ENCODE measurements at places on chromosomes 7 and 10.

DNA sequence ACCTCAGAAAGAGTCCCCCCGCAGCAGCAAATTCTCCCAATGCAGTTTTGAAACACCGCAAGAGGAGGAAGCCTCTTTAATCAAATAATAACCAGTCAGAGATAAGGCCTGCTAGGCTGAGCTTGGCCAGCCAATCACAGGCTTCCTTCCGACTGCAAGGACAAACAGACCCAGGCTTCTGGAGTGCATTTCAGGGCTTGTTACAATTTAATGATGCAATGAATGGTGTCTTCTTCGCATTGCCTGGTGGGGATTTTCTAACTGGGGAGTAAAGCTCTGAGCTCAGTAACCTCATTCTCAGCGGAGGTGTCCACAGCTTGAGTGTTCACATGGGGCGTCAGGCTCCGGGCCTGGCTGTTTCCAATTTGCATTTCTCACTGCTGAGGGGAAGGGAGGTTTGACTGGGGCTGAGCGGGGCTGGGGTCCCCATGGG, 31.8 kb upstream of the GPAM start:
- DNase-seq = peak; percentile 22

DNA sequence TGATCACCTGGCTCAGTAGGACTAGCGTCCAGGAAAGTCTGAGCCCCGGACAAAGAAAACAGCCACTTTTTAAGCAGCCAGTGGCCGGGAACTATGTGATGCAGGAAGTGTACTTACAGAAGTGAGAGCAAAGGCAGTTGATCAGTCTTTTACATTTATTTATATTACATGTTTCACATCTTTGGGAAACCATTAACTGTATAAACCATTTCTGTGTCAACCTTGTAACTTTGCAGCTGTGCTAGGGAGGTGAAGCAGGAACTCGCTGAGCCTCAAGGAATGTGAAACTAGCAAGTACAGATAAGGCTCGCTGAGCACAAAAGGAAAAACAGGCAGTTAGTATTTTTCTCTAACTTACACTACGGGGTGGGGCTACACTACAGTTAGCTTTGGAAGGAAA, 39.9 kb upstream of the HECW1 start:
- peak; percentile 25 for DNase-seq

GRCh38 chr10:26381986-26382385, 56.2 kb upstream of the APBB1IP start:
- DNase-seq = no peak

GRCh38 chr7:27196287-27196767, 3.6 kb downstream of the HOXA13 start:
- peak; percentile 69 for DNase-seq

- DNase-seq = no peak
Observed at GRCh38 chr10:104142081-104142480, 20.1 kb downstream of the SFR1 start.

GRCh38 chr10:77274046-77274795, 363.4 kb downstream of the KCNMA1 start:
- no peak for DNase-seq

DNA sequence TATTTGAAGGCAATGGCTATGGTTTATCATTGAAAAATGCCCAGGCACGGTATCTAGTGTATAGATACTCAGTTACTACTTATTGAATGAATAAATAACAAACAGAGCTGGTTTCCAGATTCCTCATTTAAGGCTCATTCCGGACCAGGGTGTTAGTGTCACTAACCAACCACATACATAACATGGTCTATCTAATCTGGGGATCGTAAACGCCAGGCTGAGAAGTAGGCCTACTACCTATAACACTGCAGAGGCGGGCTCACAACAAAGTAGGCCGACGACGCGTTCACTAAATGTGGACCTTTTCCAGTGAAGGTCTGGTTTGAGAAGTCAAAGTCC, 423 bp downstream of the LSM5 start:
- DNase-seq = no peak

DNA sequence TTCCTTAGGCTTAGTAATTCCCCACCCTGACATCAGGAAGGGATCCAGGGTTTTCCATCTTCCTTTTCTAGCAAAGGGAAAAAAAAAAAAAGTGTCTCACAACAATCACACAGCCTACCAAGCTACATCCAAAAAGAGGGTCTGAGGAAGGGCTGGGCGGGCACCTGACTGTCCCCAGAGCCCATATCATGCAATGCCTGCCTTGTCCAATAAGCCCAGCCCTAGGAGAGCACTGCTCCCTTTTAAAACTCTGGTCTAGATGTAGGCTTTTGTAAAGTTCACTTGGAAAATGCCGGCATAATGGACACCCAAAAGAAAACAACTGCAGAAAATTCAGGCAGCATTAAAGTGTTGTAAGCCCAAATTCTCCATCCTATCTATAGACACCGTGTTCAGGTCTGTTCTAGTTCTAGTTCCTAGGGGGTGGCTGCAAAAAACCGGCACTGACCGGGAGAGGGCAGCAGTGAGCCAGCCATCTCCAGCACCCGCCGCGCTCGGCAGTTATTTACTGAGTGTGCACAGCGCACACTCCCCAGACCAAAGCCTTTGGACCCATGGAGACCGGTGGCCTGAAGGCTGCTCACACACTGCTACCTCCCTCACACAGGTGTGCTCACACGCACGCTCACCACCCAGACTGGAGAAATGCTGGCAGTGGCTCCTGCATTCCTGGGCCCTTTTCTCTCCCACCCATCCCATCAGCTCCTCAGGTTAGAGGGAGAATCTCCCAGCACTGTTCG, 48.7 kb downstream of the PODXL start:
- peak; percentile 54 for DNase-seq

DNA sequence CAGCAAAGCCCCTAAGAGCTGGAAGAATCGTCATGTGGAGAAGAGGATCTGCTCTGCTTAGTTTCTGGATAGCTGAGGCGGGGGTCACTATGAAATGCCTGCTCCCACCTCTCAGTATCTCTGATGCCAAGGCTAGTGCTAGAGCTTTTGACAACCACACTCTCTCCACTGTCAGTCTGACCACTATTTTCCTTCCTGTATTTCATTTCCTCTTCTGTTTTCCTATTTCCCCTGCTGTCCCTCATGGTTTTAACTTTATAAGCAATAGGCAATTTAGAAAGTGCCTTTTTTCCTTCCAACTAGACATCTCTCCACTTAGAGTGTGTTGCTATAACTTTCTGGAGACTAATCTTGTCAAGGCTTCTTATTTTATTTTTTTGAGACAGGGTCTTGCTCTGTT, 23.6 kb downstream of the C7orf57 start:
- DNase-seq = no peak

DNA sequence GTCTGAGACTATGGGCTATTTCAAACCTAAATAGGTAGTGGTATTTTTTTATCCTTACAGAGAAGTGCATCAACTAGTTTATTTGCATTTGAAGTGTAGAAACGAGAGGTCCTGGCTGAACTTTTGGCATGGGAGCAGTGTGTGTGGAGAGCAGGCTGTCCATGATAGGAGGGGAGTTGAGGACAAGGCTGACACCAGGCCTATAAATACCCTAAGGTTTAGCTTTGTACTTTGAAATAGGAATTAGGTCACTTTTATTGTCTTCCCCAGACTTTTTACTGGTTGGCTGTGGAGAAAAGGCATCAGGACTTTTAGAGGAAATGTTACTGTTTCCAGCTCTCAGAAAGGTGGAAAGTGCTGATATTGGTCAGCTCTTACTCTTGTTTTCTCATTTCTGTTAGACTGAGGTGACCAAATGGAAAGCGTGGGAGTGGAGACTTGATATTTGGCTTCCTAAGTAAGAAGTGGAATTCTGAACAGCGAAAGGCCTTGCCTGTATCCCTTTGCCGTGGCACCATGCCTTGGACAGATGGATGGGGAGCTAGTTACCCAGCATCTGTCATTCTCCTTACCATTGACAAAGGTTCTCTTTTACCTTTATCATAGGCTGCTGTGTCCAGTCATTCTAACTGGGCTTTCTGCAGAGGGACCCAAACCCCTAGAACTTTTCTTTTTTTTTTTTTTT, 46.0 kb downstream of the GBF1 start:
- no peak for DNase-seq

DNA sequence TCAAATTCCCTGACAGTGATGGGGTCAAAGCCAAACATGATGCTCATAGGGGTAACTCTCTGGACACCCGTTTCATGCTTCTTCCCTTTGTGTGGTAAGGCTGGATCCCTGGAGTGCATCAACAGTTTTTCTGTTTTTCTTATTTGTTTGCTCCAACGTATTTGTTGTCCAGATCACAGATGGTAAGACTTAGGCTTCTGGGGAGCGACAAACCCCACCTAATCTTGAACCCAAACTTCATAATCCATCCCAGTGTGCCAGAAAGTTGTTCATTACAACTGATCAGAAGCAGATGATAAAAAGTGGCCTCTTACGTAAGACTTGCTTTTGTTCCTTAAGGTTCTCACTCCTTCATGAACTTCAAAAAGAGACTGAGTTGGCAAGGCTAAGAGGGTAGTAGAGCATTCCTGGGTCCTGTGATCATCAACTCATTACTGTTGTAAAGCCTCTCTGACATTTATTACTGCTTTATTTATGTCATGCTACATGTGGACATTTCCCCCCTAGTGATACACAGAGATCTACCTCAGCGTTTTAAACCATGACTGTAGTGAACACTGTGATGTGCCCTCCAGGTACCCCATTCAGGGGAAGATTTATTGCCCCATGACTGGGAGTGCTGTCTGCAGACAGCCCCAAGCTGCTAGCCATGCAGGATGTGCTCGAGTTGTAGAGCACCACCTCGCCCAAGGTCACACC, 125.6 kb downstream of the CCDC71L start:
- peak; percentile 71 for DNase-seq
